ENCODE measurements at places on chromosomes 5 and 9.

GRCh38 chr5:143801252-143801939, 10.6 kb upstream of the HMHB1 start:
- no peak for DNase-seq

- DNase-seq = no peak
These were observed 37.6 kb downstream of the MAST4 start for GRCh38 chr5:66633754-66634153.

DNA sequence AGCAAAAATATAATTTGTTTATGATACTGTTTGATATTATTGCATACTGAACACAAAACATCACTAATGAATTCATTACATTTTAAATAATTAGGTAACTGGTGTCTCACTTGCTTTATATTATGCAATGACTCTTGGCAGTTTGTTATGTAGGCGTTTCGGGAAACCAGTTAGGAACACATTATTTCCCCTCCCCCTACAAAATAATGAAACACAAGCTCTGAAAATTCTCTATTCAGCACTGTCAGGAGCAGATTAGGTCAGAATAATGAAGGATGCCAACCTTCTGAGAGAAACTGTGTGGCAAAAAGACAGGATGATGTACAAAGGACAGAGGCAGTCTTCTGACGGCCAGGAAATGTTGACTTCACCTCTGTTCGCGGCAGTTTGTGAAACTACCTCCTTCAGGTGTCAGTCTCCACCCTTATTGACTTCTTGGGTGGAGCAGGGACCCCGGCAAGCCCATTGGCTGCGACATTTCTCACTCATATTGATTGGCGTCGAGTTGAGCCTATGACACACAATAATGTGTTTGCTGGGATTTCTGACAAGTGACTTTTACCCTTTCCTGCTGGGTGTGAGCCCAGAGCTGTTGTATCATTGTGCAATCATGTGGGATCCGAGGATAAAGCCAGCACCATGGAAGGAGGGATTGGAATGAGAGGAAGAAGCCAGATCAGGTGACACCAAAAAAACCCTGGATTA, 33.9 kb downstream of the SH3PXD2B start:
- peak; percentile 88 for DNase-seq

- peak; percentile 73 for DNase-seq
These were observed 298.4 kb upstream of the GRAMD2B start for GRCh38 chr5:126124706-126125345.

- no peak for DNase-seq
These were observed 253.0 kb downstream of the MARCHF11 start for GRCh38 chr5:15926586-15926985.

GRCh38 chr5:120697147-120697546, 233.0 kb downstream of the PRR16 start:
- no peak for DNase-seq

DNA sequence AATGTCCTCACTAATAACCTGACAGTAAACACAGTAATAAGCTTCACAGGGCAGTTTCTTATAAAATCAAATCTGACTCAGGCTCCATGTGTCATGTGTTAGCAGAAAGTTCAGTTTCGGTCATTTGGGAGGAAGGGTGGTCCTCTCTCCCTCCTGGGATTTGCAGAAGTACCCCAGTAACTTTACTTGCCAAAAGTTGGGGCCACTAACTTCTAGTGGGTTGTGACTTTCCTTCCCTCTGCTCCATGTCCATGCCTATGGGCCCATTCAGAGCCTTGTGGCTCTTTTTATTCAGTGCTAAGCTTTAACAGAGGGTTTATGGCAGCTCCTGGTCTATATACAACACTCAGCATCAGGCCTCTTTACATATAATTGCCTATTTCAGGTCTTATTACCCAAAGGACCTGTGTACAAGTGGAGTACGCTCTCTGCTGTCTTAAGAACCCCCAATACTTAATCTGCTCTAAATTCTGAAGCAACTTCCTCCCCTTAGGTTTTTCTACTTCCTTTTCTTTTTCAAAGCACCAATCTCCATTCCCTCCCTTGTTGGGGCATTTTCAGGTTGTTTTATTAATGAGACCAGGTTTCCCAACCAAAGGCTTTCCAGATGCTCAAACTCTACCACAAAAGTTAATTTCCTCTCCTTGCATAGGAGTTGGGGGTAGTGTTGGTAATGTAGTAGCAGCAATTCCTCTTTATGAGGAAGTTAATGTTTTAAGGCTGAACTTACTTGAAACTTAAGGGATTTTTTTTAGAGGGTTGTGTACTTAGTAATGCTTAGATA, 107.7 kb downstream of the CCDC192 start:
- no peak for DNase-seq

GRCh38 chr9:78928625-78929405, 631.9 kb downstream of the PSAT1 start:
- DNase-seq = no peak

- peak; percentile 88 for DNase-seq
These were observed 20.3 kb downstream of the ANXA2R start for GRCh38 chr5:43019614-43020398.

DNA sequence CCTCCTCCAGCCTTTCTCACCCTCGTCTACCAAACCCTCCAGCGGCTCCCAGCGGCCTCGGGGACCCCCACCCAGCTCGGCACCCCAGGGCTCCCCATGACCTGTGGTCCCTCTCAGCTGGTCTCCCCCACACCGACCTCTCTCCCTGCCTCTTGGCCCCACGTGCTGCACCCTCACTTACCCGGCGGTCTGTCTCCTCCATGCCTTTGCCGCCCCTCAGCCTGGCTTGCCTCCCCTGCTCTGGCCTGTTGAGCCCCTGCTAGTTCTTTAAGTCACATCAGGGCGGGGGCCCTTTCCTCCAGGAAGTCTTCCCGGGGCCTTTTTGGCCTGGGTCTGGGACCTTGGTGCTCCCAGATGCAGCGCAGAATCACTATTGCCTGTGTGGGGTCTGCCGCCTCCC, 81.5 kb downstream of the LMX1B start:
- no peak for DNase-seq

GRCh38 chr5:57503433-57503832, 20.8 kb upstream of the ACTBL2 start:
- no peak for DNase-seq

DNA sequence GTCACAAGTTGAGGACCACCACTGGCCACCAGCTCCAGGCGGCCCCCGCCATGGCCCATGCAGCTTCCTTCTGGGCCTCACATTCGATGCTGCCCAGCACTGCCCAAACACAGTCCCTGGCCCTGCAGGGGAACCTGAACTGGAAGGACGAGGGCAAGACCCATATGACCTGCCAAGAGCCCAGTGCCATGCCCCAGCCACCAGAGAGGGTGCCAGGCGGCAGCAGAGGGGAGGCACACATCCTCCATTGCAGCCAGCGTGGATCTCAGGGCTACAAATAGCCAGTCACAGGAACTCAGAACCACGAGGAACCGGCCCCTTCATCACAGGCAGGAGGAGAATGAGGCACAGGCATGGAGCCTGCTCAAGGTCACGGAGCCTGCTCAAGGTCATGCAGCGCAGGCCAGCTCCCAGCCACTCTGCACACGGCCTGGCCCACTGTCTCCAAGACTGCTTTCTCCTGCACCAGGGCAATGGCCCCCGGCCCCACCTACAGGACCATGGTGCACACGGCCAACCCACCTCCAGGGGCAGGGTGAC, 69.6 kb downstream of the SEMA4D start:
- no peak for DNase-seq

GRCh38 chr9:81396528-81396927, 292.8 kb downstream of the TLE1 start:
- DNase-seq = no peak

- DNase-seq = no peak
These were observed 36.1 kb downstream of the CERT1 start for GRCh38 chr5:75475364-75475763.

Data from EL (cell line).